ENCODE measurements at places on chromosomes 3 and 15.

DNA sequence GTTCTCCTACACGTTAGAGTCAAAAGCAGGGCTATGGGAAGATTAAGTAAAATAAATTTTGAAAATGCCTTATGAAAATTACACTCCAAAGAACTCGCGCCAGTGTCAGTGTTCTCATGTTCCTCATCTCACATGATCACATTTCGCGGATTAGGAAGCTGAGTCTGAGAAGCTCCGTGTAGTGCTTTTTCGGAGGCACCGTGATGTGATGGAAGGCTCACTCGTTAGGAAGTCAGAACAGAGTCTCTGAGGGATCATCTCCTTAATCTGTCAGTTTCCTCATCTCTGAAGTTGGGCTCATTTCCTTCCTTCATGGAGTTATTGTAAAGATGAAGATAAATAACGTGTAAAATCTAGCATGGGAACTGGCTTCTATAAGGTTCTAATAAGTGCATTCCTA lies 3.2 kb downstream of the ADIPOQ start:
- DNase-seq = no peak

DNA sequence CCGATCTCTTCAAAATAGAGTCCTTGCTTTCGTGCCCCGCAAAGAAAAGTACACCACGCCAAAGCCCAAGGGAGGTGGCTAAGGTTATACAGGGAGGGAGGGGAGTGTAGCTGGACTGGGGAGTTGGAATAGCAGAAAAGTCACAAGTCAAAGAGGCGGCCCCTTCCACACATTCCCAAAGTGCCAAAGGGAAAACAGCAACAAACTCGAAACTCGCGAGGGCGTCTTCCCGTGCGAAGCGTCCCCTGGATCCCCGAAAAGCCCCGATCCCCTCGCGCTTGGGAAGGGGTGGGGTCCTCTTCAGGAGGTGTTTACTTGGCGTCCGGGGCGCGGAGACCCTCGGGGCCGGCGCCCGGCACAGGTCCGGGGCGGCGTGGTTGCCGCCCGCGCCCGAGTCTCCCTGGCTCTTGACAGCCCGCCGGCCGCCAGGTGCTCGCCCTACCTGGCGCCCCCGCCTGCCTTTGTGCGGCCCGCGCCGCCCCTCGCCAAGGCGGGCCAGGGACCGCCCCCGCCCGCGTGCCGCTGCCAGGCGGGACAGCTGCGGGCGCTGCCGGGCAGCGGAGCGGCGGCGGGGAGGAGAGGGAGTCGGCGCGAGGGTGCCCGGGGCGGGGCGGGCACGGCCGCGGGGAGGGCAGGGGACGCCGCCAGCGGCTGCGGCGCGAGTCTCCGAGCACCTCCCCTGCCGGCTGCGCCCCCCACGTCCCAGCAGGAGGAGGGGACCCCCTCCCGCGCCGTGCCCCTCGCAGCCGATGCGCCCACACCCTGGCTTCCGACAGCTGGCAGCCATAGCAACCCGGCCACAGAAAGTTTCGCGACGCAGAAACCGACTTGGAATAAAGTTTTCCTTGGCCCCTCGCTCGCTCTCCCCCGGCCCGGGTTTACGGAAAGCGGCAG lies 966 bp downstream of the MYO1E start:
- no peak for DNase-seq

DNA sequence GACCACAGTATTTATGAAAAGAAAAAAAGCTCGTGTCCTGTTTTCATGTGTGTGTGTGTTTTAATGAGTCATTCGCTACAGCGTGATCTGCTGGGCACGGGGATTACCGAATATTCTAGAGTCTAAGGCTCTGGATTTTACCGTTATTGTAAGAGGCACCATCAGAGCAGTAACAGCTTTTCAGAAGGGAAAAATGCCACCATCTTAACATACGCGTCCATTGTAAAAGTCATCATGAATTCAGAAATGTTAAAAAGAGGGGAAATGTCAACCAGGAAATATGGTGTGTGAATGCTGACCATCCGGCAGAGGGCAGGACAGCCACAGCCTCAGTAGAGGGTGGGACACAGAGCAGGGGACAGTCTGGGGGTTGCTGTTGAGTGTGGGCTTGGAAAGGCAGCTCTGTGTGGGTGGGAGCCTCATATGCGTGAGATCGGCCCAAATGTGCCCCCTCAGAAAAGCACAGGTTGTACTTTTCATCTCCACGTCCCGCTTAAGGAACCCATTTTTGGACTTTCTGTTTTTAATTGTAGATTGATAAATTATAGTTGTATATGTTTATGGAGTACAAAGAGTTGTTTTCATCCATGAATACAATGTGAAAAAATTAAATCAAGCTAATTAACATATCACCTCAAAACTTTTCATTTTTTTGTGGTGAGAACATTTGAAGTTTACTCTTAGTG lies 69.6 kb downstream of the ASB7 start:
- no peak for DNase-seq

GRCh38 chr3:88025001-88025552 lies 33.7 kb downstream of the CGGBP1 start:
- no peak for DNase-seq

- DNase-seq = no peak
These were observed 27.5 kb upstream of the DENND4A start for GRCh38 chr15:65819563-65819960.

DNA sequence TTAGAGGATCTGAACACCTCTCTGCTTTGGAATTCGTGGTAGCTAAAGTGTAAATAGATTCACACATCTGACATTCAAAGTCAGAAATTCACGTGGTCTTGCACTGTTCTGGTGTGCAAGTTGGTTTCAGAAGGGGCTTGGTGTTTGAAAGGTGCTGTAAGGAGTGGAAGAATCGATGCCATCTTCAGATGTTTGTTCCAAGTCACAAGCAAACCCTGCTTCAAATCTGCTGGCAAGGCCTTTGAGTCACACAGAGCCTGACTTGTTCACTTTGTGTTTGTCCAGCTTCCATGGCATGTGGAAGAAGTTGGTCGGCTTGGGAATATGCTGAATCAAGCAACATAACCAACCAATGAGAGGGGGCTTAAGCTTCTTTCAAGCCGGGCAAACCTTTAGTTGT lies 44.3 kb downstream of the SH3GL3 start:
- DNase-seq = no peak

DNA sequence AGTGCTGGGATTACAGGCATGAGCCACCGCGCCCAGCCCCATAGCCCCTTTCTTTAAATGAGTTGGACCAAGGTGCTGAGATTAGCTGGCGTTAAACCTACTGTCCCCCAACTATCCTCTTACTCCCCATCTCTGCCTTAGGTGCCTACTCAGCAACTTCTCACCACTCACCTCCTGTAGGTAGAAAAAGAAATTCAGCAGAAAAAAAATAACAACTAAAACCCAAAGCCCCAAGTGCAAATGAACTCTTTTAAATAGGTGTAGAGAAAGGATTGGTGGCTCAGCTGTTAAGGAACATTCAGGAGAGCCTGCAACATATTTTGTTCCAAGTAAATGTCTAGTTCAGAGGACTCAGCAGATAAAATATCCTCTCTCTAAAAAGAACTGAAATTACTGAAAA lies 19.5 kb downstream of the SAMD7 start:
- DNase-seq = no peak

DNA sequence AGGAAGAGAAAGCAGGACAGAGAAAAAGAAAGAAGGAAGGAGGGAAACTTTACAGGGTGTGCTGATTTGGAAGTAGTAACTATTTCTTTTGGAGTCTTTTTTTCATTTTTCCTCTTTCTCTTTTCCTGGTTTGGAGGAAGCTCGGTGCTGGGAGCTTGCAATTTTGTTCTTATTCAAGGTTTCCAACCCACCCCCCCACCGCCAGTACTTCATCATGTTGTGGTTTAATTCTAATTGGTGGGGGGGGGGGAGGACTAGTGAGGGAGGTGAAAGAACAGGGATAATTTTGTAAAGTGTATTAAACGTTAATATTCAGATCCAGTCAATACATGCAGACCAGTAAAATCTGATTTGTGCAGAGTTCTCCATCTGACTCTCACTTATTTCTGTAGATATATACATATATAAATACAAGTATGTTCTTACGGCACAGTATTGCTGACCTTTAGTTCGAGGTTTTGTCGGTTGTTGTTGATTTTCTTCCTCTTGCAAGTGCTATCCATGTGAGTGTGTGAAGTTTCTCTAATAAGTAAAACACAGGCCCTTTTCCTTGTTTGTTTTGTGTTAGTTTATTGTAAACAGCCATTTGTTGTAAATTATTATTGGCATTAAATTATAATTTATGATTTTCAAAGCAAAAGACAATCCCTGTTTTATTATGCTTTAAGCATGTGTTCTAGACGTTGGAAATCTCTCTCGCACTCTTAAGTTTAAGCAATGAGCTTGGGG lies 9.3 kb downstream of the NR2F2 start:
- no peak for DNase-seq

DNA sequence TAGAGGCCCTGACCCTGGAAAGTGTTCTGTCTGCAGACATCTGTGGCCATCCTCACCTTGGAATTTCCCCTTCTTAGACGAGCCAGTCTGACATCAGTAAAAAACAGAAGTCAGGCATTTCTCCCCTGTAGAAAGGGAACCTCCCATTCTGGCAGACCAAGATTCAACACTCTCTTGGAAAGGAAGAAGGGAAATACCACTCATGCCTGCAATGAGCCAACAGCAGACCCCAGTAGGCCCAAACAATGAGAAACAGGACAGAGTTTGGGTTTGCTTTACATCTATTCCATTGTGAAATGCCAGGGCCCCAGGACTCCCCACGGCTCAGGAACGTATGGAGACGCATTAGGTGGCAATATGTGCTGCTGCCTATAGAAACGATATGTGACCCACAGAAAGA lies 264.0 kb upstream of the NSMCE3 start:
- no peak for DNase-seq

DNA sequence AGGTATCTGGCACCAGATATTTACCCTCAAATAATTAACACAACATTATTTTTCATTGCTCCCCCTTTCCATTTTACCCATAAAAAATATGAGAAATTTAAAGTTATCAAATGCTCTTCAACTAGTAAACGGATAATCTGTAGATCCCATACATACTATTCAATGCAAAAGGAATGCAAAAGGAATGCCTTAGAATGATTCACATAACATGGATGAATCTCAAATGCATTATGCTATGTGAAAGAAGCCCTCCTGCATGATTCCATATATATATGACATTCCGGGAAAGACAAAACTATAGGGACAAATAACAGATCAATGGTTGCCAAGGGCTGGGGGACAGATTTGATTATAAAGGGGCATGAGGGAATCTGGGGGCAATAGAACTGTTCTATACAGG lies 195.7 kb downstream of the STT3B start:
- DNase-seq = no peak

- DNase-seq = no peak
These were observed 103.5 kb downstream of the CD47 start for GRCh38 chr3:107987036-107987939.

DNA sequence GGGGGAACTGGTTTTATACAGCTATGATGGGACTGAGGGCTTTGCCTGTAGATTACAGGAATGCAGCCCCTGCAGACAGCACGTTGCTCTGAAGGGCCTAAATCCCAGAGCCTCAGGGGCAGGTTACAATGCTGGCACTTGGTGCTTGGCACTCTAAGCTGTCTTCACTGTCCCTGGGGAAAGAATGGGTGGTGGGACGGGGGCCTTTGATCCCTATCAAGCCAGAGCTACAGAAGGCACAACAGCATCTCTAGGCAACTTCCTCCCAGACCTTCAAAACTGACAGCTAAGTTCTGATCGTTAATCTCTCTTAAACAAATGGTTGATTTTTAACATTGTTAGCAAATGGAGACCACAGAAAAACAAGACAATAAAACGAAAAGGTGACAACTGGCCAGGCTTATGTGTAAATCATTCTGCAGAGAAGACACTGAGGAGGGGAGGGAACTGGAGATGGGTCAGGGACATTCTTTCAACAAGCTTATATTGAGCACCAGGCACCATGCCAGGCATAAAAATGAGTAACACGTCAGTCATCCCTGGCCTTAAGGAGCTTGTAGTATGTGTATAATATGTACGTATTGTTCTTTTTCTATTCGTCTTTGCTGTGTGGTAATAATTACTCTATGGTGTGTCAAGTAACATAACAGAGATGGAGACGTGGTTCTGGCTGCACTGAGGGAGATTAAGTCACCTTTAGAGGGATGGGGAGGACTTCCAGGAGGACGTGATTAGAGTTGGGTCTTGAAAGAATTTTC lies 49.1 kb downstream of the CA12 start:
- DNase-seq = no peak

- DNase-seq = no peak
These were observed 24.3 kb upstream of the IMPDH2 start for GRCh38 chr3:49053543-49053942.

- no peak for DNase-seq
These were observed 109.9 kb downstream of the ZPLD1 start for GRCh38 chr3:102544741-102545140.

- DNase-seq = no peak
These were observed 523.6 kb downstream of the OCA2 start for GRCh38 chr15:27575521-27575920.

DNA sequence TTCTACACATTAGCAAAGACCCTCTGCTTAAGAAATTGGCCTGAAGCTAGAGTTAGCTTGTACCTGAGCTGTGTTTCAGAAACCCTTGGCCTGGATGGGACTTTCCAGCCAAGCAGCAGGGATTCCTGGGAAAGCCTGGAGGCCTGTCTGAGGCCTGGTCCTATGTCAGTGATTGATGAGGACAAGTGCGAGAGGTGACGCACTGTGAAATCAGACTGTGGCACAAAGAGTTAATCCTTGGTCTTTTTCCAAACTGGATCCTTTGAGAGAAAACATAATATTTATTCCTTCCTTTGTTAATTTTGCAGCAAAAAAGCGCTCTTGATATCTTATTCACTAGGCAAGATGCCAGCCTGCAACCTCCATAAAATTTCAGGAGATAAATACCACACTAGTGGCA lies 225.0 kb upstream of the ATP11B start:
- DNase-seq = no peak

GRCh38 chr3:112097378-112097777 lies 11.2 kb downstream of the C3orf52 start:
- DNase-seq = no peak

GRCh38 chr15:99427210-99427609 lies 138.6 kb upstream of the MEF2A start:
- no peak for DNase-seq

DNA sequence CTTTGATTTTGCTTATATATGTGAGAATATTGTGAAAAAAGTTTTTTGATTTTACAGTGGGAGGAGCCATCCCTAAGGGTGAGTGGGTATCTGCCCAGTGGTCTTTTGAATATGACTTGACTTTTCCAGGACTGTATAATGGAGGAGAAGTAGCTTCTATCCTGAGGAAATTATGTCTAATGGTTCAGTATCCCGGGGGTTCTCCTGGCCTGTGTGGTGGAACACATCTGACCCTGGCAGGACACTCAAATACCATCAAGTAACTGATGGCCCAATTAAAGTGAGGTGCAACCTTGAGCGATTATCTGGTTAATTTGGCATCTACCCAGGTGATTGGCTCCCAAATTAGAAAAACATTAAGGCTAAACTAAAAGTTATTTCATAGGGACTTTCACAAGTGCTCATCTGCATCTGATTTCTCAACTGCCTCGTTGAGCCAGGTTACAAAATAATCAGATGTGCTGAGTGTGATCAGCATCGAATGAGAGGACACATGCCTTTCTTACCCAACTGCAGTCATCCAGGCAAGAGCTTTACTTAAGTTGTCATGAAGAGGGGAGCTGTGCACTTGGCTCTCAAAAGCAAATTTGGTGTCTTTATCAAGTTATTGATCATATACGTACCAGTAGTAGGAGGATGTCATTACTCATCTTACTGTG lies 201.4 kb downstream of the IL5RA start:
- DNase-seq = no peak

- DNase-seq = no peak
These were observed 41.8 kb downstream of the CHCHD6 start for GRCh38 chr3:126745760-126746394.

GRCh38 chr3:108103040-108103751 lies 12.4 kb upstream of the CD47 start:
- DNase-seq = no peak

GRCh38 chr3:124276133-124276532 lies 284.2 kb upstream of the ROPN1 start:
- DNase-seq = no peak

Measured in stimulated activated CD8-positive, alpha-beta memory T cell treated with anti-CD3 and anti-CD28 coated beads, Interleukin-2, amount 100 ng/mL, for 1 hour (primary cell).